ENCODE measurements at places on chromosomes 11 and 22.

DNA sequence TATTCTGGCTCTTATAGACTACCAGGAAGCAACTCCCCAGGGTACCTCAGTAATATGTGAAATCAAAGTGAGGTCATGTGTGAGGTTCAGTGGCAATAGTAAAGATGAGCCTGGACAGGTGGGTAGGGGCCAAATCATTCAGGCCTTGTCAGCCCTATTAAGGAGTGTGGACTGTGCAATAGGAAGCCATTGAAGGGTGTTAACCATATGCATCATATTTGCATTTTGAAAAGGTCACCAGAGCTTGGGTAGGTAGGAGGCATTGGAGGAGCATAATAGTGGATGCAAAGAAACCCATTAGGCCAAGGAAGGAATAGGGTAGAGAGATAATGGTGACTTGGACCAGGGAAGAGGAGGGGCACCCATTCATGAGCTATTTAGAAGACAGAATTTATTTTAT lies 8.4 kb upstream of the MRPL11 start:
- no peak for DNase-seq

- DNase-seq, result no peak
These were observed at the start of gene HIPK3 for GRCh38 chr11:33257160-33257896. HIPK3 (plus strand) TSS chr11:33257381.

DNA sequence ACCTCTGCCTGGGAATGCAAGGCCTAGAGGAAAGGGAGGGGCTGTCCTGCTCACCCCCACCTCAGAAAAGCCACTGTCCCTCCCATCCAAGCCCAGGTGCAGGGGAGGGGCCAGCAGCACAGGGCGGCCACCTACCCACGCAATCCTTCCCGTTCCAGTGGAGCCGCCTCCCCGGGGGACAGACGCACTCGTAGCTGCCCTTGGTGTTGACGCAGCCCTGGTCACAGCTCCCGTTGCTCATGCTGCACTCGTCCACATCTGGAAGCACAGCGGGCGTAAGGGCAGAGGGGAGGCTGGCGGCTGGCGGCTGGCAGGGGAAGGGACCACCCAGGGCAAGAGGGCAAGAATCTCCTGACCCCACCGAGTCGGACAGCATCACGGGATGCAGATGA lies 40.3 kb upstream of the TTLL12 start:
- DNase-seq, result no peak

DNA sequence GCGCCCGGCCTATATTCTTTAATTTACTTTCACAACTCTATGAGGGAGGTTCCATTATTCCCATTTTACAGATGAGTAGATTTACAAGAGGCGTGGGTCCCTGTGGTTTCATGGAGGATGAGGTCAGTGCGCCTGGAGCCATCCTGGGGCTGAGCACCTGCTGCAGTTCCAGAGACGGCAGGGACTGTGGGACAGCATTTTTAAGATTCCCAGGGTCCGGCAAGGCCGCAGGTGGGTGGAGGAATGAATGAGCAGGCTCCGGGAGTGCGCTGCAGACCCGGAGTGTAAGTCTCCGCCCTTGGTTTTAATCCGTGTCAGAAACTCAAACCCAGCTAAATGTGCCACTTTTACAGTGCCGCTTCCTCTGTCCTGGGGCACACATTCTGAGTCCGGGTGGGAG lies 4.1 kb upstream of the CHRM1 start:
- DNase-seq, result no peak

DNA sequence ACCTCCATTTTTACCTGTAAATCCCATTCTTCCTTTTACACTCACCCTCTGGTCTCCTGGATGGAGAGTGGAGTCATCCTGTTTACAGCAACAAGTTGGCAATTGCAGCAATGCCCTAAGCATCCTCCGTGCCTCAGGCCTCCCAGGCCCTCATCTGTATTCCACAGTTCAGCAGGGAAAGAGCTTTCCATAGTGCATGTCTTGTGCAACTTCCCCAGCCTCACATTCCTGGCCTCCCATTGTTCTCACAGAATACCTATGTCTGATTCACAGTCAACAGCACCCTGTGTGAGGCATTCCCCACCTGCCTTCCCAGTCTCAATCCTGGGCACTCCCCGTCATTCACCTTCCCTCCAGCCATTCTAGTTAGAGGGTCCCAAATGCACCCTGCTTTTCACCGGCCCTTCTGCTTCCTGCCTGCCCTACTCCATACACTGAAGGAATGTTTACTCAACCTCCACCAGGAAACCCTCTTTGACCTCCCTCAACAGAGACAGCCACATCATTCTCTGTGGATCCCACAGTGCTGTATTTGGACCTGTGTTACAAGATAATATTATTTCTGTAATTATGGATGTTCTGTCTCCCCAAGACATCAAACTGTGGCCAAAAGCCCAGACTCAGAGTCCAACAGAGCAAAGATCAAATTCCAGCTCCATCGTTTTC lies 405.7 kb downstream of the BUD13 start:
- no peak for DNase-seq

DNA sequence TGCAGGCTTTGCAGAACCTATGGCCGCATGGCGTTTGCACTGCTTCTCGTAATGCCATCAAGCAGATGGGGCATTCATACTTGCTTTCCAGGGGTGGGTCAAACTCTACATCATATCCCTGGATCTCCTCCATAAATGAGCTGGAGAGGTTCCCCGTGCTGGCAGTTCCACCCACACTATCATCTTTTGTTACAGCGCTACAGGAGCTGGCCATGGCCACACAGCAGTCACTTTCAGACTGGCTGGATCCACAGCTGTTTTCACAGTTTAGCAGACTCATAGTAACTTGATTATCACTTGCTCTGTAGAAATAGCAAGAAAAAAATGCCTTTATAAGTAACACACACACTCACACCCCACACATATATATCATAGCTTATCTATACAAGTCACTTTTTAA lies 8.8 kb downstream of the TRAF6 start:
- no peak for DNase-seq

- no peak for DNase-seq
These were observed at the start of gene KCNJ1 for GRCh38 chr11:128867277-128867676. KCNJ1 (minus strand) TSS chr11:128867296; CDS start chr11:128840243, 27,053 bp downstream.

DNA sequence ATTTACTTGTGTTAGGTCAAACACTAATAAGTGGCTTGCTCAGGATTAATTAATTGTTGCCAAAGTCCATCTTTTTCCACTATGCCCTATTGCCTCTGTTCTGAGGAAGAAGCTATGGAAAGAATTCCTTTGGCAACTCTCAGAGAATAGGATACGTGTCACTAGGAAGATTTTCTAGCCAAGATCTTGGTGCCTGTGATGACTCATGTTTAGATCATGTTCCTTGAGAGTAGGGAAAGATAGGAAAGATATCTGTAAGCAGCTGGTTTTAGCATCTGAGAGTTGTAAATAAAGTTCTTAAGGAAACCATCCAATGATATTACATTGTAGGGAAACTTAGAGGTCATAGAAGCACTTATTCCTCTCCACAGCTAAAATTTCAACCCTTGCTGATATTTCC lies 15.7 kb downstream of the SLN start:
- DNase-seq, result no peak

DNA sequence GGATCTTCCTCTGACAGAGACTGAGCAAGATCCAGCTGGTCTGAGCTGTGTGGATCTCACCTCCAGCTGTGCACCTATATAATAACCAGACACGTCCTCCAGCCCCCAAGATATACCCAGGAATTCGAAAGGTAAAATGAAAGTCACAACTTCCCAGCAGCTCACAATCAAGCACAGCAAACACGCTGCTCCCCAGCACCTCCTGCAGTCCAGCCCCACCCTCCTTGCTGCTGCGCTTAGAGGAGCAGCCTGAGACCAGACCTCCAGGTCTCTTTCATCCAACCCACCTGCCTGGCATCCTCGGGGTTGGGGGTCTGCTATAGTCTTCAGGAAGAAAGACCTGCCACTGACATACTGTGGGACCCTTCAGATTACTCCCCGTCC lies 3.0 kb upstream of the APOL4 start:
- DNase-seq, result no peak

DNA sequence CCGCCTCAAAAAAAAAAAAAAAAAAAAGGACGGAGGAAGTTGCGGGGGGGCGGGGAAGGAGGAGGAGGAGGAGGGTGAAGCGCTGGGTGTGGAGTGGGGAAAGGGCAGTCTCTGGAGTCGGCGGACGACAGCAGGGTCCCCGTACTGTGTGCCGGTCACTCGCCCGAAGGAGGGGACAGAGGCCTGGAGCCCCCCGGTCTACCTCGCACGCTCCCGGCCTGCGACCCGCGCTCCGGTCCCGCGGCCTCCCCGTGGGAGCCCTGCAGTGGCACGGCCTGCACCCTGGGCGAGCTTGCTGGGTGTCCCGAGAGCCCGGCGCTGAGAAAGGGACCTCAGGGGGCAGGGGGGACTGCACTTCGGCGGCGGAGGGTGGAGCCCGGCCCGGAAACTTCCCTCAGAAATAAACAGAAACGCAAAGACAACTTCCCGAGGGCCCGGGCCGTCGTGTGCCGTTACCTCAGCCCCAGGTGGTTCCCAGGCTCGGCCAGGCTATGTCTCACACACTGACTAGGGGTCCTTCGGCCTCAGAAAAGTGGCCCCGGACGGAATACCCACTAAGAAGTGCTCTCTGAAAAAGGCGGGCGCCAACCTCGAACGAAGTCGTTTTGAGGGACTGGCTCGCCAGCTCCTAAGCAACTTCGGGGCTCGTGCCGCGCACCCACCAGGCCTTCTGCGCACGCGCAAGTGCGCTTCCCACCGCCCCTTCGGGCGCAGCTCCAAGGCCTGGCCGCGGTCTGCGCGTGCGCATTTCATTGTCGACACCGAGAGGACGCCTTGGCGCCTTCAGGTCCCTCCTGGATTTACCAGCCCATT lies at the start of gene MAJIN:
Gene MAJIN (minus strand): TSS at position 688 of the 813 bp plus-strand sequence. CDS start 12,703 bp downstream, outside the sequence.
- no peak for DNase-seq

GRCh38 chr11:95993438-95994298 lies 69.8 kb upstream of the MTMR2 start:
- no peak for DNase-seq

- no peak for DNase-seq
These were observed 33.1 kb downstream of the KCNQ1 start for GRCh38 chr11:2477936-2478335.

DNA sequence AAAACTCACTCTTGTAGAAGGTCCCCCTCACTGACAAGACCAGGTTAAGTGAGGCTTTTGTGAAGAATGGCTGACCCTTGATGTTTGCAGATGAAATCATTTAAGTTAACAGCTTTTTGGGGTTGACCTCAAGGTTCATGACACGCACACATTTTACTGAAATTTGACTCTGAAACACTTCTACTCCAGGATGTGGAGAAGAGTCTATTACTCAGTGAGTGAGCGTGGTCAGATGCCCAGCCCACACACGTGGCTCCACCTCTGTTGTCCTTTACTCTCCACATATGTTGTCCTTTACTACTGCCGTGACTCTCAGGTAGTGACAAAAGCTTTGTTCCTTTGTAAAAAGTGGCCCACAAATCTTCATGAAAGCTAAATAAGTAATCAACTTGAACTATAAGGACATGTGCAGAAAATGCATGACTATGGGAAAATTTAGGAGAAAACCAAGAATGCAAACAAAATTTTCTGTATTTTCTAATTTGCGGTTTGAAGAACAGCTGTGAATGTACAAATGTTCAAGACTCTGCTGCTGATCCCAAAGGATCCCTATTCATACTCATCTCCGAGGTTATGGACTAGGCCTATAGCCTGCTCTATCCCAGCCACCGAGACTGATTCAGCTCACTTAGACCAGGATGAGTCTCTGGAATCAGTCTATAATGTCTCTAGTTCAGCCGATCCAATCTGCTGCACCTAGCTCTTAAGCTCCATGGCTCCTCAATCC lies 22.4 kb downstream of the XRRA1 start:
- no peak for DNase-seq

GRCh38 chr22:42509548-42509947 lies 10.0 kb downstream of the RRP7A start:
- DNase-seq, result no peak

GRCh38 chr11:6995703-6996102 lies 24.4 kb downstream of the ZNF214 start:
- no peak for DNase-seq

DNA sequence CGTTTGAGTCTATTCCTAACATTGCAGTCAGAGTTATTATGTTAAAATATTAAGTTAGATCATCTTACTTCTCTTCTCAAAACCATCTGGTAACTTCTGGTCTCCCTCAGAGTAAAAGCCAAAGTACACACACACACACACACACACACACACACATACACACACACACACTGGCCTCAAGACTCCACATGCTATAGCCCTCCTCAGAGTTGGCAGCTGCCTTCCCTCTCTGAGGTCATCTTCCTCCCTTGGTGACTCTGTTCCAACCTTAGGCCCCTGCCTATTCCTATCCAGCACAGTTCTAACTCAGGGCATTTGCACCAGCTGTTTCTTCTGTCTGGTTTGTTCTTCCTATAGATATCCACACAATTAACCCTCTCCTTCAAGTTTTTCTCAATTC lies 272.0 kb upstream of the SESN3 start:
- no peak for DNase-seq

- DNase-seq, result no peak
These were observed 26.8 kb downstream of the CTR9 start for GRCh38 chr11:10777806-10778205.

DNA sequence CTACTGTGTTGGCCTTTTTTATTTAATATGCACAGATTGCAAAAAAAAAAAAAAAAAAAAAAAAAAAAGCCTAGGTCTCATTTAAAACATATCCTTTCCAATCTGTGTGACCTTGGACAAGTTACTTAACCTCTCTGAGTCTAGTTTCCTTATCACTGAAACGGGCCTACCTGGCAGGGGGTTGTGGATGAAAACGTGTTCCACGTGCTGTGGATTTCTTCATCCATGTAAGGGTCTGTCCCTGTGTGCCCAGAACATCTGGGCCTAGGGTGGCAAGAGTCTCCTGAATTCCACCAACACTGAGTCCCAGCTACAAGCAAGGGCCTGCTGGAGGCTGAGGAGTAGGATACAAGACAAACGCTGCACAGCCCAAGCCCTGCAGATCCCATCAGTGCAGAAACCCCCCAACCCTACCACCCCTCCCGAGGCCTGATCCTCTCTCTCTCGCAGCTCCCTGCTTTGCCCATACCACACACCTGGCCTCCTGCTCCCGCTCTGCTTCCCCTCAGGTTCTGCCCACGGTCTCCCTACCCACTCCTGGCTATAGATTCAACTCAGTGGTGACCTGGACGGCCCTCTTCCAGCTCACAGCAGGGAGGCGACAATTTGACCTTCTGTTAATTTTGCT lies 4.7 kb upstream of the GNAZ start:
- DNase-seq, result no peak

- DNase-seq, result no peak
These were observed 17.8 kb downstream of the KCTD17 start for GRCh38 chr22:37069319-37069718.

Measured in SK-N-MC (cell line).